ENCODE measurements at places on chromosomes 6 and 20. TPM values are rescaled to one million over a fixed set of nuclear protein-coding genes. Genes with fewer than 3 reads are reported as not detected.

DNA sequence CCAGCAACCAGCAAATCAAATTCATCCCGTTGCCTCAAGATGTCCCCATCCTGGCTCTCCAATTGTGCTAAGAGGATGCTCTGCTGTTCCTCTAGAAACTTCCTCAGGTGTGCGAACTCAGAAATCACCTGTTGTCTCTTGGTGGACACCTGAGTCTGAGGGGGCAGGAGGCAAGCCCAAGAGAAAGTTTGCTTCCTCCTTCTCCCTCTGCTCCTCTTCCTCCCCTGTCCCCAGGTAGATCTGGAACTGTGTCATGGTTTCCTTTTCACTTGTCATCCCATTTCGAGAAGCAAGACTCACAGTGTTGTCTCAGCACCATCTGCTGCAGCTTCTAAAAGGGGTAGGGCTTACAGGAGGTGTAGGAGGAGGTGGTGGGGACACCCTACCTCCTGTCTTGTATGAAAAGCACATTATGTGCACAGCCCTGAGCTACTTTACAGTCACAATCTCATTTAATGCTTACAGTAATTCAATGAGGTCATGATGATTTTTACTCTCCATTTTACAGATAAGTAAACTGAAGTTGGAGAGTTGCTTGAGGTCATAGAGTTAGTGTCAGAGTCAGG lies 2.5 kb downstream of the TRIM10 start:
- DNase-seq = no peak

DNA sequence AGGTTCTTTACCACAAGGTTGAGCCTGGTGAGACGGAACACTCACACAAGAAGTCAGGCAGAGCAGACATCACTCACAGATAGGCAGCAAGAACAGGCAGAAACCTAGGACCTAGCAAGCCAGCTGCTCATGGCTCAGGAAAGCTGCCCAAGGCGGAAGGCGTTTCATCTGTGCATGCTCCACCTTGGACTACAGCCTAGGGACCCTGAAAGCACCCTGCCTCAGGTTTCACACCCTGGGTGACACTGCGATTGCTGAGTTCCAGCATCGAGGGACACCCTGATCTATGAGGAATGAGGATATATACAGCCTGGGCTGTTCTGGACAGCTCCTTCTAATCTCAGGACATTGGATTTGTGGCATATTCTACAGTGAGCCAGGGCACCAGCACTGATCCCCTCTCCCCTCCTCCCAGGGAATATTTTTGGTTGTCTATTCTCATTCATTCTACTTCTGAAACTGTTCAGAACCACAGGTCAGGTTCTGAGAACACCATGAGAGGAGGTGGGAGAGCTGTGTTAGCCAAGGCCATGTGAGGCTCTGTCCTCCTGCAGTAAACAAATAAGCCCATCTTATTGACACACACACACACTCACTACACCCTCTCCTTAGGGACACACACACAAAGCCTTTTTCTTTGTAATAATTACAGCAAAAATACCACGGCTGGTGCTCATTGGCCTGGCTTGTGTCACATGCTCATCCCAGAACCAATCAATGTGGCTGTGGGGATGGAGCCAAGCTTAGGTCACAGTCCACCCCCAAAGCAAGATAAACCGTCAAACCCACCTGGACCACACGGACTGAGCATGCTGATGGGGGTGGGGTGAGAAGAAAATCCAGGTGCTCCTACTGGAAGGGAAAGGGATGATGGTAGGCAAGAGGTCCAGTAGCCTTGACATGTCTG lies 26.3 kb upstream of the PMEPA1 start:
- no peak for DNase-seq

GRCh38 chr6:122426597-122426996 lies 27.1 kb downstream of the HSF2 start:
- DNase-seq = no peak

SAPCD1 gene
- 2.2 TPM for total RNA-seq

- no peak for DNase-seq
Observed at GRCh38 chr6:44192428-44193041, 24.2 kb upstream of the MYMX start.

DNA sequence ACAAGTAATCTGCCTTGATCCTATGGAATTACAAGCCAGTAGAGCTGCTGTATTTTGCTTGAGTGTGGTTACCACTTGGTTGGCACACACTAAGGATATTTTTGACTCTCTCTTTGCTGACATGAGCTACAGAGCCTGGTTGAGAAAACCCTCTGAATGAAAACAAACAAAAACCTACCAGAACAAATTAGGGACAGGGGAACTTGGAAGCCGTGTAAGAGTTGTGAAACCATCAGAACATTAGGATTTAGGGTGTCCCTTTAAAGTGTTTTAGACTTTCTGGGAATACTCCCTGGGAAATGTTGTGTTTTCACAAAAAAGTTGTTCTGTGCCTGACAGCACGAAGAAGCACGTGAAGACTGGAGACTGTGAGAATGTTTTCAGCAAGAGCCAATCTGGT lies 20.5 kb upstream of the PDE7B start:
- DNase-seq = no peak

PTGIS gene
- total RNA-seq = 2.7 TPM

ADGB gene
- not detected for total RNA-seq

DNA sequence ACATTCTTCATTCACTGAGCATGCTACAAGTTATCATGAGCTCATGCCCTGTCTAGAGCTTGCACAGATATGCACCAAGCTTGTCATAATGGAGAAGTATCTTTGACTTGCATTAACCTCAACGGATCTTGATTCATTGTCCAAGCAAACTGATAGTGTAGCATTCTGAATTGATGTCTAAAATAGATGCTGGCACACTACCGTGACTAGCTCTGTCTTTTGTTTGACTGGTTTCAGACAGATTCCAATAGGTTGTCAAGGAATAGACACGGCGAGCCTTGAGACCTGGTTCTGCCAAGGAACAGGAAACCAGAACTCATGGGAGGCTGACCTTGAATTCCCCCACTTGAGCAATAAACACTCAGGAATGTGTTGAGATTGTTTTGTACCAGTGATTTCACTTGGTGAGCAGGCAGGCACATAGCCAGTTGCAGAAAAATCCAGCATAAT lies 1153.1 kb upstream of the GJE1 start:
- DNase-seq = peak; percentile 72

GRCh38 chr6:31761343-31761742 lies 1.1 kb upstream of the SAPCD1 start:
- DNase-seq = no peak
